ENCODE measurements at places on chromosomes 2 and 18.

DNA sequence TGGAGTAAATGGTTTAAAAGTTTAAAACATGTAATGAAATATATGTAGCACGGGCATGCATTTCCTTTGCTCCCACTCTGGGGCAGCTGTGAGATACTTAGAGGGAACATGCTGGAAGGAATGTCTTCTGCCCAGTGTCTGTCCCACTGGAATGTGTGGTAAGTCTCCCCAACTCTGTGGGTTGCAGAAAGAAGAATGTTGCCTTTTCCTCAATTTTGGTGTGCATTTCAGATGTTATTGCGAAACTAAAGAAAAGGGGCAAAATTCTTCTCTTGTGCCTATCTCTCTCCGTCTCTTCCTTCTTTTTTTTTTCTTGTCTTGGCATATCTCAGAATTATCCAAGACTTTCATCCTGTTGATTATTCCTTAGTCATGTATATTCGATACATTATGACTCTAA, 201.1 kb downstream of the SH3RF3 start:
- no peak for DNase-seq

GRCh38 chr2:9796056-9797010, 46.9 kb upstream of the TAF1B start:
- no peak for DNase-seq

- no peak for DNase-seq
Observed at GRCh38 chr2:152385650-152386049, 50.7 kb downstream of the FMNL2 start.

DNA sequence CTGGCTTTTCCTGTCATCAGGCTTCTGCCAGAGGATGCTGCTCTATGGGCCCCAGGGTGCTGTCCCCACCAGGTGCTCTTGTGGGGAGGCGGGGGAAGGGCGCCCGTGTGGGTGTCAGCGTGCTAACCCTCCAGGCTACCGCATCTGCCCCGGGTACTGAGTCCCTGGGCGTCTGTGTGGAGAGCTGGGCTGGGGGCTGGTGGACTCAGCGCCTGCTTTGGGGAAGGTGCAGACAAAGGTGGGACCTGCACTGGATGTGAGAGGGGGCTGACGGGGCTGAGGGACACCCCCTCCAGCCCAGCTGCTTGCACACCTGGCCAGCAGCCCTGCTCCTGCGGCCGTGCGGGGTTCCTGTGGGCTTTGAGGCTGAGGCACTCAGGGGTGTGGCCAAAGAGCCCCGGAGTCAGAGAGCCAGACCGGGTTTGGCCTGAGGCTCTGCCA, 120.7 kb upstream of the PXDN start:
- DNase-seq = no peak

DNA sequence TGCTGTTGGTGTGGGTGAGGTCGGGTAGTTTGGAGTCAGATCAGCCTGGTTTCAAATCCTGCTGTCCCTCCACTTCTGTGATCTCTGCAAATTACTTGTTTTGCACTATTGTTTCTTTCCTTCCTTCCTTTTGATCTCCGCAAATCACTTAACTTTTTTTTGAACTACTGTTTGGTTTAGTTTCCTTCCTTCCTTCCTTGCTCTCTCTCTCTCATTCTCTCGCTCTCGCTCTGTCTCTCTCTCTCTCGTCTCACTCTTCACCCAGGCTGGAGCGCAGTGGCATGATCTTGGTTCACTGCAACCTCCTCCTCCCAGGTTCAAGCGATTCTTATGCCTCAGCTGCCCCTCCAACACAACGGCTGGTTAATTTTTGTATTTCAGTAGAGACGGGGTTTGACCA, 141.6 kb upstream of the ITGA6 start:
- no peak for DNase-seq

GRCh38 chr18:79912409-79912991, 39.0 kb downstream of the SLC66A2 start:
- DNase-seq = no peak

DNA sequence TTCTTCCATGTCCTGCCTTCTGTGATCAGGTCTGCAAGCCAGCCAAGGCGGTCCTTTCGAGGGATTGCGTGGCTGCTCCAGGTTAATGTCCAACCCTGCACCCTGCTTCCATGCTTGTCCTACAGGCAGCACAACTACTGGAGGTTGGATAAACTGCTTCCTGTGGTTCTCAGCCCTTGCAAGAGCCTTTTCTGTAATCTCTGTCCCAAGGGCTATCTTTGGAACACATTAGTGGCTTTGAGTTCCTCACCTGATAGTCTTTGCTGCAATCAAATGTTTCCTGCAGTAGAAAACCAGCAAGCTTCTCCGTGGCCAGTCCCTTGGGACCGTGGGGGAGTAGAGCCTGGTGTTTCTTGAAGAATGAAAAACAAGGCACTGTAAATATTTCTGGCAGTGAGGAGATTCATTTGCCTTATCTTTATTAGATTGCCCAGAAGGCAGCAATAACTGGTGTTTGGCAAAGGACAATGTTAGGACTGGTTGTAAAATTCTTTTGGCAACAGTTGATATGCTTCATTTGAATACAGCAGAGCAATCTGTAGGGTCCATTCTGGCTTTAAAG, 214.4 kb downstream of the FHOD3 start:
- DNase-seq = no peak

- no peak for DNase-seq
Observed at GRCh38 chr18:54159906-54160305, 64.6 kb downstream of the MBD2 start.

- no peak for DNase-seq
Observed at GRCh38 chr2:205187731-205188130, 494.6 kb upstream of the NRP2 start.

- DNase-seq = no peak
Observed at GRCh38 chr2:181614874-181615638, 41.8 kb downstream of the CERKL start.

GRCh38 chr2:15861172-15861822, 79.1 kb upstream of the MYCN start:
- no peak for DNase-seq

GRCh38 chr2:95347681-95348608, 50.8 kb downstream of the KCNIP3 start:
- DNase-seq = no peak

DNA sequence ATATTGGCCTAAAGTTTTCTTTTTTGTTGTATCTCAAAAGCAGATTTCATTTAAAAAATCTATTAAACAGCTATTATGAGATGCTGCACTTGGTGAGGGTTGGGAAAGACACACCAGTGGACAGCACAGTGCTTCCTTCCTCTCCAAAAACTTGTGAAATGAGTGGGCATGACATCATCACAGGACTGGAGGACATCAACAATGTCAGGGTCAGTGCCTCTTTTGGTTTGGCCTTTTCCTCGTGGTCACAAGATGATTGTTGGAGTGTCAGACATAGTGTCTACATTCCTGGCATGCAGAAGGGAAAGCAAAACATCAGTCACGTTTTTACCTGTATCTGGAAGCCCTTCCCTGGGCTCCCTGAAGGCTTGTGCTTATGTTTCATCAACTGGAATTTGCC, 49.6 kb downstream of the IL1R2 start:
- no peak for DNase-seq

DNA sequence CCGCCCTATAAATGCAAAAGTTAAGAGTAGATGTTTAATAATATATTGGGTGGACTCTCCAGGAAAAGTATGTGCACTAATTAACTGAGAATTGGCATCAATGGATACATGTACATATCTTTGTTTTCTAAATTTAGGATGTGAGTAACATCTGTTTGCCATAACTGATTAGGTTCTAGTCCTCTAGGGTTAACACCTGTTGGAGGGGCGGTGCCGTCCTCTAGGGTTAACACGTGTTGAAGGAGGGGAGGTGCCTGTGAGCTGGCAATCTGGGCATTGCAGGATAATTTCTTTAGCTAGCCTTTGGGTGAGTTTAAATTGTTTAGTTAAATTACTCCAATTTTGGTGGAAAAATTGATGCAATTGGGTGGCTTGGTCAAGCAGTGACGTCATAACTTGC, 30.9 kb downstream of the HTR2B start:
- DNase-seq = no peak

DNA sequence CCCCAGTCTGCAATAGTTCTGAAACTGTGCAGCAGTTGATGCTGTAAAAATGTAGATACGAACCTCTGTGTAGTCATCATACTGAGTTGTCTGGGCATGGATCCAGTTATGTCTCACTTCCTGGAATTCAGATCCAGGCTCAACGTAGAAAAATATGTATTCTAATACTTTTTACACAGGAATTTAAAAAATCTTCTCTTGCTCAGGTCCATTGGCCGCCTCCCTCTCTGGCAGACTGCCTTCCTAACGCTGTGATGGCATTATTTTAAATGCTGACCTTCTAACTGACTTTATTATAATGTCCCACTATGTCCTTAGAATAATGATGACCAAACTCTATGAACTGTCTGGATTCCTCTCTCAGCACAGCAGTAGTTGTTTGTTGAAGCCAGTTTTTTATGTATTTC, 119.6 kb downstream of the FEZ2 start:
- no peak for DNase-seq

DNA sequence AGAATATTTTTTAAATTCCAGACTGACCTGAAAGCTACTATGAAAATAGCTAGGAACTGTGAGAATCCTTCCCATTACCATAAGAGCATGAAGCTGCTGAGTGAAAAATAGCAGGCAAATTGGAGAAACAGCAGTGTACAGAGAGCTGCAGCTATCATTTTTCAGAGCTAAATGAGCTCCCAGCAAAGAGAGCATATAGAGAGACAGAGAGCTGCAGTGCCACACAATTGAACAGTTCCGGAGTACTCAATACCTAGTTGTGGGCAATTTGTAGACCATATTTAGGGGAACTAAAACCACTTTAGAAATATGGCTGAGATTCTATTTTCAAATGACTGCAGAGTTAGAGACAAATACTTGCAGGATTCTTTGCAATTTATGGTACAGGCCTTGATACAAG, 645.3 kb downstream of the STK39 start:
- no peak for DNase-seq

- DNase-seq = no peak
Observed at GRCh38 chr2:23588106-23588505, 203.1 kb downstream of the KLHL29 start.

DNA sequence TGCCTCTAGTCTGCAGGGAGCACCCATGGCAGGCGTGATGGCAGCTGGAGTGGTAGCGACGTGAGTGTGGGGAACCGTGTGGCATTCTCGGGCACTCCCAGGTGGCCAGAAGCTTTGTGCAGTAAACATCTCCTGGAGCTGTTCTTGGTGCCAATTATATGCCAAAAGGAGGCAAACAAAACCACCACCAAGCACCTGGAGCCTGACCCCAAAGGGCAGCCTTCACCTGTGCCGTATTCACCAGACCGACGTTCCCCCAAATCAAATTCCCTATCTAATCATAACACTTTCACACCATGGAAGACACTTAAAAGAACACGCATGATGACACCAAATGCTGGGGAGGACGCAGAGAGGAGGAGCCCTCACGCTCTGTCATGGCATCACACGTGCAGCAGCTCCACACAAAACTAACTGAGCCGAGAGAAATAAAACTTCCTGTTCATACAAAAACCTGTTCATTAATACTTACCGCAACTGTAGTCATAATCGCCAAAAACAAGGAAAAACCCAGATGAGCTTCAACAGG, 123.6 kb downstream of the EIPR1 start:
- DNase-seq = no peak

DNA sequence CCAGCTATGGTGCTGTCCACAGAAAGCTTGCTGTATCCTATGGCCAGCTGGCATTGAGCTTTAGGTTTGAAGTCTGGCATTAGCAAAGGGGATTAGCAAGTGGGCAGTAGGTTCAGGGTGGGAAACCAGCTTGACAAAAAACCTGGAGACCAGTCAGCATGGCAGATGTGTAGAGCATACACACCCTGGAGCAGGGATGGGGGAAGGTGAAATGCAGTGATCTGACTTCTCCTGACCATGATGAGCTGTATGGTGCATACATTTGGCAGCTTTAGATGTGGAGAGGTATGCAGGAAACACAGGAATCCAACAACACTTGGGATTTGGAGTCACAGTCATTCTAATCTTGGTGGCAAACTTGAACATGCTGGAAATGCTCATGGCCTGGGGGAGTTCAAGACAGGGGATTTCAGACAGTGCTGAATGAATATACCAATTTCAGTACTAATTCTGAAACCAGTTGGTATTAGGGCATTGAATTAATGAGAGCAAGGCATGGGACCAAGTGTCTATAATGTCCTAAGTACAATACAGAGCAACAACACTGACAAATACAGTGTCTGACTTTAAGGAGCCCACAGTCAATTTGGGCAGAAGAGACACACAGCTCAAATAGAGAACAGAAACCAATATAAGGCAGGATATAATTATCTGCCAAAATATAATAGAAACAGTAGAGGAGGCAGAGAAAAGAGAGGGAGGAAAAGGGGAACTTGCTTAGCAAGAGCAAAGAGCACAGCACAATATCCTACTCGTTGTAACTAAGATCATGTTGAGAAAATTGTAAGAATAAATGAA, 11.8 kb downstream of the ARHGAP15 start:
- DNase-seq = no peak

DNA sequence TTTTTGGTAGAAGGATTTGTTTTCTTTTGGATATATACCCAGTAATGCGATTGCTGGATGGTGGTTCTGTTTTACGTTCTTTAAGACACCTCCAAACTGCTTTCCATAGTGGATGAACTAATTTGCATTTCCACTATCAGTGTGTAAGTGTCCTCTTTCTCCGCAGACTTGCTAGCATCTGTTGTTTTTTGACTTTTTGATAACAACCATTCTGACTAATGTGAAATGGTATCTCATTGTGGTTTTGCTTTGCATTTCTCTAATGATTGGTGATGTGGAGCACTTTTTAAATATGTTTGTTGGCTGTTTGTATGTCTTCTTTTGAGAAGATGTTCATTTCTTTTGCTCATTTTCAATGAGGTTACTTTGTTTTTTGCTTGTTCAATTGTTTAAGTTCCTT, 260.9 kb upstream of the CWC22 start:
- no peak for DNase-seq

- no peak for DNase-seq
Observed at GRCh38 chr2:228107846-228108245, 73.6 kb downstream of the SPHKAP start.

GRCh38 chr2:72864500-72864899, 22.7 kb upstream of the SPR start:
- DNase-seq = no peak

- DNase-seq = no peak
Observed at GRCh38 chr2:230075988-230076631, 7.4 kb upstream of the SLC16A14 start.

DNA sequence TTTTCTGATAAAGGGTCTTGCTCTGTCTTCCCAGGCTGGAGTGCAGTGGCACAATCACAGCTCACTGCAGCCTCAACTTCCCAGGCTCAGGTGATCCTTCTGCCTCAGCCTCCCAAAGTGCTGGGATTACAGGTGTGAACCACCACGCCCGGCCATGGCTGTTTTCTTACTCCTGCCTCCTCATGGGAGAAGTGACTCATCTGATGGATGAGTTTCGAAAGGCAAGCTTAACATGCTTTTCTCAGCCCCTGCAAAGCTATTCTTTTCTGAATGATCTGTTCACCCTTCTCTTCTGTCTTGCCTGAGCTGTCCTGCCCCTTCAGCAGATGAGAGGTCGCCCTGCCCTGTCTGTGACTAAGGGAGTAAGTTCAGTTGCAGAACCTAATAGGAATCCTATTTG, 929 bp upstream of the CREG2 start:
- DNase-seq = no peak

GRCh38 chr2:41782306-41783158, 265.3 kb upstream of the PKDCC start:
- peak; percentile 21 for DNase-seq

Data from H4 (cell line).